ENCODE measurements at places on chromosomes 1 and 21. TPM values are rescaled to one million over a fixed set of nuclear protein-coding genes. Genes with fewer than 3 reads are reported as not detected.

Gene ARHGAP30
- total RNA-seq, result 1.4 TPM

Gene TRIM67
- total RNA-seq, result 0.04 TPM

Gene CA6
- not detected for total RNA-seq

Gene KRTAP12-2
- total RNA-seq, result not detected

Gene SIPA1L2
- 81.4 TPM for total RNA-seq

Gene BCAN
- total RNA-seq, result 0.78 TPM

Gene DCST1
- total RNA-seq, result not detected
